AG04450 (cell line): ENCODE measurements at places on chromosomes 1 and 21.

- DNase-seq = no peak
Measured at GRCh38 chr1:201709564-201710295, 119.2 kb upstream of the IPO9 start.

- no peak for DNase-seq
Measured at GRCh38 chr1:14479865-14480264, 118.6 kb upstream of the KAZN start.

DNA sequence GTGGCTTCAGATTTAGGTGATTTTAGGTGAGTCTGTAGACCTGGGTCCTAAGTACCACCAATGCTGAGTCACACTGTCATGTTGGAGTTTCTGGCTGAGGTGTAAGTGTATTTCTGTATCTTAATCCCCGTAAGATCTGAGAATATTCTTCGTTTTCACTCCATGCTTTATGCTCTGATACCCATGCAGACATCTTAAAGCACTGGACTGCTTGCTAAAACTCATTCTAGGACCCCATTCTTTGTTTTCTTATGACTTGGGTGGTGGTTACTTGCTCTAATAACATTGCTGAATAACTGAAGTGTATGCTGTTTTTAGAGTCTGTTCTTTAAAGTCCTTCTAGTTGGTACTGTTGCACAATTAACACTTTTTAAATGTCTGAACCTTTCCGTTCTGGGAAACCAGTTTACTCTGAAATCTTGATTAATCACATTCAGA, 36.6 kb downstream of the CDC42 start:
- no peak for DNase-seq

DNA sequence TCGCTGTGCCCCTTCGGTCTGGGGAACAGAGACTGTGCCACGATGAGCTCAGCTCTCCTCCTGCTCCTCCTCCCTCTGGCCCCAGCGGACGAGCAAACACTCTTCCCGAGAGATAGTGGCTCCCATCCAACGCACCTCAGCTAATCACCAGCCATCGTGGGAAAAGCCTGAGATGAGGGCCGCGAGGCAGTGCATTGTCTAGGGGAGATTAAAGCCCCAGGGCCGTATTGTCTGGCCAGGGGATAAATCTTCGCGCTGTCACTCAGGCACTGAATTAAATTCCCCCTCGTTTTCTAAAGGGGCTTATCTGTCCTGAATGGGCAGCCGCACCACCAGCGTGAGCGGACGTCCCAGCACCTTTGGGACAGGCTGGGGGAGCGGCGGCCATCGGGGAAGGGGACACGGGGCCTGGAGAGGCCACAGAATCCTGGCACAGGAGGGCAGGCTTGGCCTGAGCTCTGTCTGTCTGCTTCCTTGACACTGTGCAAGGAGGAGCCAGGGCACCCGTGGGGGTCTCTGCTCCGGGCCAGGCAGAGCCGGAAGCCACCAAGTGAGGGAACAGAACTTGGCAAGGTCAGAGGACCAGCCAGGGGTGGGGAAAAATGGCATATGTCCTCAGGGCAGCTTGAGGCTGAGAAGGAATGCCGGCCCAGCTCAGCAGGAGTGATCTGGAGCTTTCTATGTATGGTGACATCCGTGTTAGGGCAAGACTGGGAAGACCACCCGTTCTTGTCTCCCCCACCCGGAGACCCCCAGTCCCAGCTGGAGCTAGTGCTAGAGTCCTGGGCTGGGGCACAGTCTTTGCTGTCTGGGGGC, 32.3 kb downstream of the PRDM16 start:
- DNase-seq = no peak

GRCh38 chr1:180387413-180387812, 115.0 kb downstream of the ACBD6 start:
- DNase-seq = no peak
